ENCODE measurements at places on chromosomes 1 and 21.

GRCh38 chr1:241532864-241533263 is 686 bp downstream of the KMO start:
- no peak for DNase-seq

DNA sequence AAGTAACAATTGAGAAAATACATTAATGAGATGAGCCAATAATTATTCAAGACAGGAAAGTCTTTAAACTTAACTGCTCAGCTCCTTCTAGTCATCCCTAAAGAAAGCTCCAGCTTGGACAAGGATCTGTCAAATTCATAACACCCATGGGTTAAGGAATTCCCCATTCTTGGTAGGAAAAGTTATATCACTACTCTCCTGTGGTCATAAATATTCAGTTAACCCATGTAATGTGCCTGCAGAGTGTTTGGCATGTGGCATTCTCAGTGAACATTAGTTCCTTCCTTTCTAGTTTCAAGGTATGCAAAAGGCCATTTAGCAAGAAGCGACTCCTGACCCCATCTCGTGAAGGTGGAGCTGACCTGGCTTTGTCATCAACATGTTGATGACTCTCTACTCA is 76.7 kb upstream of the VCAM1 start:
- DNase-seq, result no peak

GRCh38 chr1:201504179-201504631 is 2.7 kb downstream of the CSRP1 start:
- DNase-seq, result no peak

- no peak for DNase-seq
Measured at GRCh38 chr1:94079080-94079940, 41.6 kb downstream of the ABCA4 start.

- DNase-seq, result peak; percentile 37
Measured at GRCh38 chr21:42056996-42057689, 14.0 kb upstream of the UMODL1 start.

DNA sequence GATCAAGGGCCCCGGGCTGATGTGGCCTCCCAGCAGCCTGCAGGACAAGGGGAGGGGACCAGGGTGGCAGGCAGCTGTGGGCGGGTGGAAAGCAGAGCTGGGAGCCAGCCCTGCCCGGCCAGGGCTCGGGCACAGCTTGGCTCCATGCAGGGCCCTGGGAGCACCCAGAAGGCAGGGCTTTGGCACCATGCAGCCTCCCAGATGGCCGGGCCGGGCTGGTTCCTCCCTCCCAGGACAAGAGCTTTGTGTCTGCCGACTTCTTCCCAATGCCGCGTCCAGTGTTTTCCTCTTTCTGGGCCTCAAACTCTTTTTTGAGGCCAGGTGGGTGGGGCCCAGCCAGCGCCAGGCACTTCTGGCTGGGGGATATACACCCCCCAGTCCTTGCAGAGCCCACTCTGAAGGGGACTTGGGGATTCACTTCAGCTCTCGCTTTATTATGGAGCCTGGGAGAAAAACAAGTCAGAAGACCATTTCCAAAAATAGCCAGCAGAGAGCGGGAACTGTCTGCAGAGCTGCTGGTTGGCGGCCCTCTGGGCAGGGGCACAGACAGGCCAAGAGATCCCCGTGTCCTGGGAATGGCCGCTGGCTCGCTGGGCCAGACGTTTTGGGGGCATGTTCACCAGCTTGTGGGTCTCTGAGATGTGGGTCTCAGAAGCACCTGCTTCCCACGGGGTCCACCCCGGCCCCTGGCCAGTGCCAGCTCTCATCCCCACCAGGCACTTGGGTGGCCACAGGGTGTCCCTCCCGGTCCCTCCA is 103.8 kb upstream of the ARHGEF16 start:
- DNase-seq, result no peak

DNA sequence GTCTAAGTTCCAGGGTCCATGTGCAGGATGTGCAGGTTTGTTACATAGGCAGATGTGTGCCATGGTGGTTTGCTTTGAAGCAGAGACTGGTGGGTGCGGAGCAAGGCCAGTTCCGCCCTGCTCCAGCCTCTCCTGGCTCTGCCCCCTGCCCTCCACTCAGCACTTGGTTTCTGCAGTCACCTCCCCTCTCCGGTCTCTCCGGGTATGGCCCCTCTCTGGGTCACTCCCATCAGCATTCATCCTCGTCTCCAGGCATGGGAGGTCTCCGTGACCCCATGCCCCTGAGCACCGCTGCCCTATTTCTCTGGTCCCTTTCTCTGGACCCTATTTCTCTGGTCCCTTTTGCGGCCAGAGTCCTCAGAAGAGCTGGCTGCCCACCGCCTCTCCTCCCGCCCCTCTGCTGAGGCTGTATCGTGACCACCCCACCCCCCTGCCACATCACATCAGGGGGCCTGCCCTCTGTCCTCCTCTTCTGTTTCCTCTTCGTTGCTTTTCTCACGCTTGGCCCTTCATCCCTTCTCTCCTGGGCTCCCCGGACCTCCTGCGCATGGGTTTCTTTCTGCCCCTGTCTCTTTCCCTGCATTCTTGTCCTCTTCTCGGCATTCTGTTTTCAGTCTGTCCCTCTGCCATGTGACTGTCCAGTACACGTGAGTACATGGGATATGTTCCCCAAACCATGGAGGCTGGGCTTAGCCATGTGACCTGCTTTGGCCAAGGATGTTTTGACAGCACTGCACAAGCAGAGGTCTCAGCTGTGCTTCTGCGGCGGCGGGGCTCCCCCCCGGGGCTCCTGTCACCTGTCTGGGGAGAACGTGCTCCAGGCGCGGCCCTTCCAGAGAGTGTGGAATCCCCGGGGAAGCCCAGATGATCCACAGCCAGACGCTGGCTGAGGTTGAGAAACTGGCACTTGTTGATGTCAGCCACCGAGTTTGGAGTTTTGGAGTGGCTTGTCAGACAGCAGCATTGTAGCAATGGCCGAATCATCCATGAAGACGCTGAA is 54.4 kb upstream of the C1orf174 start:
- DNase-seq, result no peak

DNA sequence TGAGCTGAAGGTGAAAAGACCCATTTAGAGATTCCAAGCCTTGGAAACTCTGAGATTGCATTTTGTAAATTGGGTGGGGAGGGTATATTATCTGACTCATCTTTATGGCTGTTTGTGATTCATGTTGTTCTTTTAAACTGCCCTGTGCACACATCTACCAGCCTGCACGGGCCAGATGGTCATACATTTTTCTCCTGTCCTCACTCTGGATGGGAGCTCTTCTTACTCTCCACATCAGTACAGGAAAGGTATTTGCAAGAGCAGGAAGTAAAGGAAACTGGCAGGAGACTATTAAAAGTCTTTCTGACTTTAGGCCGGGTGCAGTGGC is 14.3 kb upstream of the NMNAT2 start:
- no peak for DNase-seq

GRCh38 chr1:188715566-188715965 is 1762.1 kb downstream of the BRINP3 start:
- no peak for DNase-seq

GRCh38 chr1:26358411-26359384 is 4.8 kb upstream of the CRYBG2 start:
- DNase-seq, result no peak

- no peak for DNase-seq
Measured at GRCh38 chr1:94795434-94795833, 24.7 kb upstream of the SLC44A3 start.

- DNase-seq, result no peak
Measured at GRCh38 chr1:180775801-180776200, 136.9 kb upstream of the KIAA1614 start.

GRCh38 chr1:74766579-74766978 is 33.6 kb downstream of the TYW3 start:
- no peak for DNase-seq

GRCh38 chr1:24385160-24385940 is 28.2 kb downstream of the STPG1 start:
- DNase-seq, result no peak

- no peak for DNase-seq
Measured at GRCh38 chr1:54227091-54227602, 27.2 kb downstream of the MRPL37 start.

DNA sequence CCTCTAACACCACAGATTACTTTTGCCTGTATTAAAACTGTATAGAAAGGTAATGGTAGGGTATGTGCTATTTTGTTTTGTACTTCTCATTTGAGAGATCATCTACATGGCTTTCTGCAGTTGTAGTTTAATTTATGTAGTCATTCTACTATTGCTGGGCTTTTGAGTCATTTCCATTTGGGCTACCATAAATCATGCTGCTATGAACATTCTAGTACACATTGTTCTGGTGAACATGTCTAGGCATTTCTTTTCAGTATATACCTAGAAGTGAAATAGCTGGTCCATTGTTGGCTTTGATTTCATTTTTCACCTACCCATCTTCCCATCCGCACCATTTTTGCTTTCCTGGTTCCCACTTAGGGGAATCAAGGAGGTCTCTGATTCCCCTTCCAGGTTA is 18.7 kb downstream of the EDN2 start:
- DNase-seq, result no peak

GRCh38 chr1:32104127-32104526 is 3.7 kb upstream of the KPNA6 start:
- no peak for DNase-seq

DNA sequence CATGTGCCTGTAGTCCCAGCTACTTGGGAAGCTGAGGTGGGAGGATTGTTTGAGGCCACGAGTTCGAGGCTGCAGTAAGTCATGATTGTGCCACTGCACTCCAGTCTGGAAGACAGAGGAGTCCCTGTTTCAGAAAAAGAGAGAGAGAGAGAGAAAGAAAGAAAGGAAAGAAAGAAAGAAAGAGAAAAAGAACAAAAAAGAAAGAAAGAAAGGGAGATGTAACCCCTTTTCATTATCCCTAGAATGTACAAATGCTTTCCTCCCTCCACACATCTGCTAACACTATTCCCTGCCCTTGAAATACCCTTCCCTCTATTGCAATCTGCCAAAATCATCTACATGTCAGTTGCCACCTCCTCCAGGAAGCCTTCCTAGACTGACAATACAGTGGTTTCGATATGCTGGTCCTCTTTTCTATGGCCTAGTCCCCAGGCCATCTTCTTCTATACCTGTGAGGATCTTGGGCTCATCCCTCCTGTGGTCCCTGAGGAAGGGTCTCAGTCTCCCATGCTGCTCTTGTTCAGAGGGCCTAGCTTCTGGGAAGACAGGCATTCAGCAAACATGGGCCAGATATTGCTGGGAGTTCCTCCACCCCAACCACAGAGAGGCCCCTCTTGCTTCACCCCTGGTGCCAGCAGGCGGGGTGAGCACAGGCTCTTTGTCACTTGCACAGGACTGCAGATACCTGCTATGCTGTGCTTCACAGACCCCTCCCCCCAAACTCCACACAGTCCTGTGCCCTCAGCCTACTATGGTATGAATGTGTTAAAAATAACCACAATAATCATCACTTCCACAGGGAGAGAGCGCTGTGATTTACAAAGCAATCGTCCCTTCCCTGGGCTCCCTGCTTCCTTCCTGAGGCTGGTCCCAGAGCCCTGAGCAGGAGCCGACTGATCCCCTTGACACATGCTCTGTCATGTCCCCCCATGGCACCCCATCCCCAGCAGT is 14.1 kb downstream of the ADGRB2 start:
- no peak for DNase-seq

- DNase-seq, result no peak
Measured at GRCh38 chr1:153277852-153278251, 18.4 kb downstream of the LORICRIN start.

DNA sequence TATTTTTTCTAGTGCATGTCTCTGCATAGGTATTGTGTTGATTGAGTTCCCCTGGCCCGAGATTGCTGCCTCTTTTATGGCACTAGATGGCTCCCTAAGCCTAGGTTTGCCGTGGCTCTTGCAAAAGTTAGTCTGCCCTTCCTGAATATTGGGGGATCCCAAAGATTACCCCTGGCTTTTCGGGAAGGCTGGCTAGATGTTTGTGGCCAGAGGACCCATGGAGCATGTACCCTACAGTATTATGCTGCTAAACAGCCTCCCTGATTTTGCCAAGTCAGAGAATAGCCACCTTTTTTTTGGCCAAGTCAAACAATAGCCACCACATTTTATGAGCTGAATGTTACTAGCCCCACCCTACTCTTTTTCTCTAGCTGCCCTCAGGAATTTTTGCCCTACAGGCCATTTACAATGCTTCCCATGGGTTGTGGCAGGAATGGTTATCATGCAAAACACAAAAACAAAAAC is 343.2 kb downstream of the OLFM3 start:
- no peak for DNase-seq

DNA sequence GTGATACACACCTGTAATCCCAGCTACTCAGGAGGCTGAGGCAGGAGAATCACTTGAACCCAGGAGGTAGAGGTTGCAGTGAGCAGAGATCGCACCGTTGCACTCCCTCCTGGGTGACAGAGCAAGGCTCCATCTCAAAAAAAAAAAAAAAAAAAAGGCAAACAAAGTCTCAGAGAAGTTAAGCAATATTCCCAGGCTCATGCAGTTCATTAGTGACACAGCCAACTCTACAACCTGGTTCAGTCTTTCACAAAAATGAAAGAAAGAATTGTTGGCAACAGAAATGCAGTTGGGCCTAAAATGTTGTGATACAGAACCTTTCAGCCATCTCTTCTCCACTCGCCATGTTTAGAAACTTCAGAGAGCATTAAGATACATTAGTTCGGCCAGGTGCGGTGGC is 242.1 kb downstream of the LTN1 start:
- no peak for DNase-seq

GRCh38 chr1:205144751-205145150 is 23.0 kb upstream of the RBBP5 start:
- peak; percentile 39 for DNase-seq

- no peak for DNase-seq
Measured at GRCh38 chr1:230334447-230334837, 91.7 kb downstream of the PGBD5 start.

- no peak for DNase-seq
Measured at GRCh38 chr1:164991763-164992314, 364.7 kb downstream of the LMX1A start.

DNA sequence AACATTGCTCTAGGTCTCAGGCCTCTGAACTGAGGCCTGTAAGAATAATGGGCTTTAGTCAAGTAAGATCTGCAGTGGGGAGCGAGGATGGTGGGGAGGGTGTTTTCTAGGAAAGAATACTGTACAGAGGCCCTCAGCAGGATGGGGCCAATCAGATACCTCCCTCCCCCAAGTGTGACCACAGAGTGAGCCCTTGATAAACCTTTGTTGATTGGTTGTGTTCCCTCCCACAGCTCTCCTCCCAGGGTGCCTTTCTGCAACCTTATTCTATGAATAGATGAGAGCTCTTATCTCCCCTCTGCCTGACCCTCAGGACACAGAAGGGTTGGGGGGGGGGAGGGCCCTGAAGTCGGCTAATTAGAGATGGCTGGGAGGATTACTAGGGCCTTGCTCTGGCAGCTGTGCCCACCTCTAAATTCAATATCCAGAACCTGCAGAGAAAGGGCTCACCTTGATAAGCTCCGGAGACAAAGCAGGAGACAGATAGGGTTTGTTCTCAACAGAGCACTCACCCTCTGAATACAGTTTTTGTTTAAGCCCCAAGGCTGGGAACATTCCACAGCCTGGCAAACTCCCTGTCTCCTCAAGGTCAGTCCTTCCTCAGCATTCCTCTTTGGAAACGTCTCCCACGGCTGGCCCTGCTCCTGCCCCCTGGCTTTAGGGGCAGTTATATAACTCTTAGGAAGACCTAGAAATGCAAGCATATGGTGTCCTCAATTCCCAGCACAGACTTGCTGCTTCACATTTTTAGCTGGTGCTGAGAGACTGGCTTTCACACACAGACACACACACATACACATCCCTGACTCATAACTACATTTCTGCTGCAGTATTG is 42.9 kb downstream of the ATP1A1 start:
- no peak for DNase-seq
